Activated T-cell treated with anti-CD3 and anti-CD28 coated beads for 24 hours (primary cell): ENCODE measurements at places on chromosomes 16 and 17.

- no peak for DNase-seq
These were observed 8.8 kb upstream of the ADAM11 start for GRCh38 chr17:44749980-44750318.

- DNase-seq, result no peak
These were observed 18.1 kb upstream of the MYH8 start for GRCh38 chr17:10439816-10440215.

GRCh38 chr16:31265329-31266245 lies 5.8 kb downstream of the ITGAM start:
- DNase-seq, result peak; percentile 70

GRCh38 chr17:79792341-79792871 lies 4.5 kb downstream of the CBX8 start:
- no peak for DNase-seq

DNA sequence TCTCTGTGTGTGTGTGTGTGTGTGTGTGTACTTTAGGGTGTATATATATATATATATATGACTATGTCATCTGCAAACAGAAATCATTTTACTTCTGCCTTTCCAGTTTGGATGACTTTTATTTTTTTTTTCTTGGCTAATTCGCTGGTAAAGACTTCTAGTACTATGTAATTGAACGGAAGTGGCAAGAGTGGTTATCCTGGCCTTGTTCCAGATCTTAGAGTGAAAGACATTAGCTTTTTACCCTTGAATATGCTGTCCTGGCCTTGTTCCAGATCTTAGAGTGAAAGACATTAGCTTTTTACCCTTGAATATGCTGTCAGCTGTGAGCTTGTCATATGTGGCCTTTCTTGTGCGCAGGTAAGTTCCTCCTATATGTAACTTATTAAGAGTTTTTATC lies 72.7 kb upstream of the MYOCD start:
- DNase-seq, result no peak

- DNase-seq, result no peak
These were observed 3.3 kb upstream of the RIPOR1 start for GRCh38 chr16:67525176-67525860.

DNA sequence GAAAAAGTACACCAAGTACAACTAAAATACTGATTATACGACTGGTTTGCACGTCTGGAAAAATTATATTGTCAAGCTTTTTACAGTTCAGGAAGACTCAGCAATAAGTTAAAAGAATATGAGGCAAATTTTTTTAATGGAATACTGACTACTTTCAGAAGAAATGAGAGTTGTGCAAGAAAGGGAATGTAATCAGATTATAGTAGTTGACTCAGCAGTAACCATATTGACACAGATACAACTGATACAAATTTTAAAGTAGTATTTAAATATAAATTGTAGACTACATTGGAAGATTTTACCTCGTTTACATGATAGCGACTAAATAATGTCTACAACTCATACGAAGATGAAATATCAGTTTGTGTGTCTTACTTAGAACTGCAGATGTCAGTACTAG lies 16.7 kb downstream of the ASGR2 start:
- DNase-seq, result no peak

DNA sequence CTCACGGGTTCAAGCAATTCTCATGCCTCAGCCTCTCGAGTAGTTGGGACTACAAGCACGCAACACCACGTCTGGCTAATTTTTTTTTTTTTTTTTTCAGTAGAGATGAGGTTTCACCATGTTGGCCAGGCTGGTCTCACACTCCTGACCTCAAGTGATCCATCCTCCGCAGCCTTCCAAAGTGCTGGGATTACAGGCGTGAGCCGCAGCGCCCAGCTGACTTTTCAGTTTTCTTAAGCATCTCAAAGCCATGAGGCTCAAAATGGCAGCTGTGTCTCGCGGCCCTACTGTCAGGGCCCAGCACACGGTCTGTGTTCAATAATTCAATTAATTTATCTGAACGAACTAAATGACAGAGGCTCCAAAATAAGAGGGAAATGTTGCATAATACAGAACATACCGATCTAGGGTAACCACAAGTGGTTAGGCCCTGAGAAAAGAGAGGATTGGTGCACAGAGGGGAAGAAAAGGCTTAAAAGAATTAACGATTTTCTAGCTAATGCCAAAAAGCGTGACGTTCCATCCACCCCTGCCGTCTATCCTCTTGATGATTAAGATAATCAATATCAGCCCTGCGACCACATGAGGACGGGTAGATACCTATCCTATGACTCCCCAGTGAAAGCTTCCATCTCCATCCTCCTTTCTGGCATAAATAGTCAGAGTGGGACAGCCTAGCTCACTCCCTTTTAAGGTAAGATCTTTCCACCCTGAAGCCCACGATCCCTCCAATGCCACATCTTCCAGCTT lies 136.9 kb downstream of the SLC39A11 start:
- DNase-seq, result no peak

DNA sequence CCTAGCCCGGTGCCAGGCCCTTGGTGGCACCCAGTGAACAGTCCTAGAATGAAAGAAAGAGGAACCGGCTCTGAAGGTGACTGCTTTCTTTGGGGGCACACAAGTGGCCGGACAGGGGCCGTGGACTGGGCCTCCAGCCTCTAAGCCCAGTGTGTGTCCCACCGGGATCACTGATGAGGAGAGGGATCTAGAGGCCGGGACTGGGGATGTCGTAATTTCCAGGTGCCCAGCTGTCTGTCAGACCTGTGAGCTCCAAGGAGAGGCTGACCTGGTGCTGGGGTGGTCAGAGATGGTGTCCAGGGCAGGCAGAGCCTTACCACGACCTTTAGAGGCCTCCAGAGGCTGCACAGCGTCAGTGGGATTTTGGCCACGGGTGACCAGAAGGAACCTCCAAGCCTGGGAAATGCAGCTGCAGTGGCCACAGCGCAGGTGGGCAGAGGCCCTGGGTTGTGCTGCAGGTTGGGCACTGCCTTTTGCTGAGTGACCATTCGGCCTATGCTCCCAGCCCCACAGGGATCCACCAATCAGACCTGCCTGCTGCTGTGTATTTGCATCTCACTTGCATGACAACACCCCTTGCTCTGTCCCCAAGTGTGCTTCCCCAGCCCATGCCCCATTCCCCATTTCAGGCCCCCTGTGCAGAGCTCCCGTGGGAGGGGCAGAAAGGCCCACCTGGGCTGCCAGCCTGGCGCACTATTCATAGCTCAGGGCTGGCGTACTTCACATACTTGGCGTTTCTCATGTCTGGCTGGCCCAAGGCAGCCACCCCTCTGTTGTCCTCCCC lies 12.5 kb downstream of the ARHGAP23 start:
- DNase-seq, result no peak

DNA sequence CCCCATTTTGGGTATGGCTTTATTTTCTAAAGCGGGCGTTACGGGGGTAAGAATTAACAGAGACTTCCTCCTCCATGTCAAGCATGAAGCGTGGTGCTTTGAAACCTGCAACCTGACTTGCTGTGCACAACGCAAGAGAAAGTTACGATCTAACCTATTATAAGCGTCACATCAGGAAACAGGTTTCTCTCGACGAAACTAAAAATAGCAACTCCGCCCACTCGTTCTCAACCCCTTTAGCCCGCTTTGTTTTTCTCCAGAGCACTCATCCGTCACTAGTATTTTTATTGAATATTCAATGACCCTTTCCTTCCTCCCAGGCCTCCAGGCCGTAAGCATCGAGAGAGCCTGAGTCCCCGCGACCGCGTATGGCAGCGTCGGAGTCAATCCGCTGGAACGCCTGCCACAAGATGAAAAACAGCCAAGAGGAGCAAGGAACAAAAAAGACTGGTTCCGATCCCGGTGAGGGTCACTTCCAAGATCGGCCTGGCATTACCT lies 555 bp downstream of the NUP88 start:
- peak; percentile 69 for DNase-seq

DNA sequence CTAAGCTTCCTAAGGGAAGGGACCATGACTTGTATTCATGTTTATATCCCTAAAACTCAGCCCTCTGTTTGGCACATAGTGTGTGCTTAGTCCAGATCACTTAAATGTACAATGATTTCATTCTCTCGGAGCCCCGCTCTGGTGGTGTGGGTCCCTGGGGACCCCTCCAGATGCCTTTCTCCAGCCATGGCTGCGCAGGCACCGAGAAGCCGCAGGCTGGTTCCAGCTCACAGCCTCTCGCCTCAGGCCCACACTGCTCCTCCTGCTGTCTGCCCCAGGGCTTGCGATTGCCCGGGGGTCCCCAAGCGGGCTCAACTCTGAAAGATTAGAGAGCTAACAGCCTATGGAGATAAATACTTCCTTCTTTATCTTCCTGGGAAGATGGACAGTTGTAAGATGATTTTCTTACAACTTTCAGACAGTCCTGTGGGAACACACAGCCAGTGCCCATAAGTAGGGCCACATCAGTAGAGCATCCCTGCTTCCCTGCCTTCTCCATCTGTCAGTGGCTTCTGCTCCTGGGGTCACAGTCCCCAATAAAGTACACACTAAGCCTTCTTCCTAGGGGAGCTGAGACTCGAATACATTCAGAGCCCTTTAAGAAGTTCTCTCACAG lies 66.2 kb downstream of the CENPV start:
- no peak for DNase-seq

DNA sequence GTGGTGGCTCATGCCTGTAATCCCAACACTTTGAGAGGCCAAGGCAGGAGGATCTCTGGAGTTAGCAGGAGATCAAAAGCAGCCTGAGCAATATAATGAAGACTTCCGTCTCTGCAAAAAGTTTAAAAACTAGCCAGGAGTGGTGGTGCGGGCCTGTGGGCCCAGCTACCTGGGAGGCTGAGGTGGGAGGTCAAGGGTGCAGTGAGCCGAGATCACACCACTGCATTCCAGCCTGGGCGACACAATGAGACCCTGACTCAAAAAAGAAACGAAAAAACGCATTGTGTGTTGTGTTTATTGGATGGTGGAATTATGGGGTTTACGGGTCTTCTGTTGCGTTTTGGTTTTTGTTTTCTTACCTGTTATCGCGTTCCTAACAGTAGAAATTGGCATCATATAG lies 863 bp upstream of the DDX19A start:
- DNase-seq, result no peak

DNA sequence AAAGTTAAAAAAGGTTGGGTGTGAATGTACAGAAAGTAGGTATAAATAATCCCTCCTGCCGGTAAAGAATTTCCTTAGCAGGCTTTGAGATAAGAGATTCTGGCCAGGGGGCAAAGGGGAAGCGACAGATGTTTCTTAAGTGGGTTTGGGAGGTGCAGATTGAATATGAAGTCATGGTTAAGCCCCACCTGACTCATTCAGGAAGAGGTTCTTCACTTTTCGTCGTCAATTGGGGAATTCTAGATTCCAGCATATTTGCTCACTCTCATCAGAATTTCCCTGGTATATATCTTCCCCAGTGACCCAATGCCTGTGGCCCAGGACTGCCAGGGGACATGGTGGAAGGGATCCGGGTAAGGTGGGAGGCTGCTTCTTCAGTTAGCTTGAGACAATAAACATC lies 127.8 kb downstream of the CPPED1 start:
- DNase-seq, result no peak

DNA sequence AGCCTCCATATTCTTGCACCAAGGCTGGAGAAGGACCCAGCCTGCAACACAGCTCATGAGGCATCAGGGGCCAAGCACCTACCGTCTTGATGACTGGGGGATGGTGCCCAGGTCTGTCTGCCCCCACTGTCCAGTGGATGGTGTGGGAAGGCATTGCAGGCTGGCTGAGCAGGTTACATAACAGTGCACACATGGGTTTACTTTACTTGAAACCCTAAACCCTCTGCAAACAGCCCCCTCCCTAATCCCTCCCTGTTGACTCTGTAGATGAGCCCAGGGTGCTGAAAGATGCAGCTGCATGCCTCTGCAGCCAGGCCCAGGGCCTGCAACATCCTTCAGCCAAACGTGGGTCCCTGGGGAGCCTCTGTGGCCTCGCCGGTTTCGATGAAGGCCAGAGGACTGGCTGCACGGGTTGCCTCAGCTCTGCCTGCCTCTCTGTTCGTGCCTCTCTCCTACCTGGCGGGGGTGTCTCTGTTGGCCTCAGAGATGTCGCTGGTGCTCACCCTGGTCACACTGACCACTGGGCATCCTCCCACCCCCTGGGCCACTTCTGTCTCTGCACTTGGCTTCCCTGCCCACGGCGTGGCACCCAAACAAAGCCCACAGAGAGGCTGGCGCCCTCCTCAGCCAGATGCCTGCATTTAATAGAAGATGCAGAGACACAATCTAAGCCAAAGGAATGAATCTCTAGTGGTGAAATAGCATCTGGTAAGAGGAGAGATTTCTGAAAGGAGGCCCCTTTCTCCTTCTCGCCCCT lies 95.1 kb downstream of the METRNL start:
- no peak for DNase-seq

- no peak for DNase-seq
These were observed 236.7 kb upstream of the TOX3 start for GRCh38 chr16:52783616-52784015.

DNA sequence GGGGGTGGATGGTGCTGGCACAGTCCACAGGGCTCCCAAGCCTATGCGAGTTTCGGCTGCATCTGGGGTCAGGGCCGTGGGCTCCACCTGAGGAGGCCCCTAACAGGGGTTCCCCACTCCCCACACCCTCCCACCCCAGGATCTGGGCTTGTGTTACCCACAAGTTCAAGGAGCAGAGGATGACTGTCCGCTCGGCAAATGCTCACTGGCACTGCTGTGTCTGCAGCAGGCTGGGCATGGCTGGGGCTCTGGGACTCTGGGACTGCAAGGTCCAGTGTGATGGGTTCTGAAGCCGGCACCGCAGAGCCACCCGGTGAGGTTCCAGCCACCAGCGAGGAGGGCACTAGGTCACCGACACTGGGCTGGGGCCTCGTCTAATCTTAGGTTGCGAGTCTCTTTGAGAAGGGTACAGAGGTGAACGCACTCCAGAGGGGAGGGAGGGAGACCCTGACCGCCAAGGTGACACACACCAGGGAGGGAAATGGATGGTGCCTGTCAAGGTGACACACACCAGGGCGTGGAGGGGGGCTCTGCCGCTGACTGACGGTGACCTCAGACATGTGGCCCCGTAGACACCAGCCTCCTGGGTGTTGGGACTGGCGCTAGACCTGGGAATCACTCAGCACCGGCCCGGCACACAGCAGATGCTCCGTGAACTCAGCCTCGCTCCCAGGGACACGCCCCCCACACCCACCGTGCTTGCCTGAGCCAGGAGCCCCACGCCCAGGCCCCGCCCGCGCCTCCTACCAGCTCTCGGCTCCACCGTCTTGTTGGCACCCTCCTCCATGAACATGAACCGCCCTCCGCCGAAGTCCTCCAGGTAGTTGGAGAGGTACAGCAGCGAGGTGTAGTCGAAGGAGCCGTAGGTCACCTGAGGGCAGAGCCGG lies 20.5 kb upstream of the HEXD start:
- no peak for DNase-seq

DNA sequence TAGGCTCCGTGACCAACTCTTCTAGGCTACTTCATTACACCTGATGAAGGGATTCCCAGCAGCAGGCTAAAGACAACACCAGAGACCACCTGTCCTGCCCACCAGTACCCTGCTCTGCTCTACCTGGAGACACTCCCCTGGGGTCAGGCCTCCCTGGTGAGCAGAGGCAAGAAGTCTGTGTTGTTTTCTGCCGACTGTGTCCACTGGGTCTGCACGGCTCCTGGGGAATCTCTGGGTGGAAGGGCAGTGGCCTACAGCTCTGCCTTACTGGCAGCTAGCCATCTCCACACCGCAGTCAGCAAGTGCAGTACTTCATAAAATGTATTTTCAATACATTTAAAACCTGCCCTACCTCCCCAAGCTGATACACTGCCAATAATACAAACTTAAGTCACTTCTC lies 6.8 kb downstream of the RSL1D1 start:
- no peak for DNase-seq
